ENCODE measurements at places on chromosomes 16 and 17. TPM values are rescaled to one million over a fixed set of nuclear protein-coding genes. Genes with fewer than 3 reads are reported as not detected.

DNA sequence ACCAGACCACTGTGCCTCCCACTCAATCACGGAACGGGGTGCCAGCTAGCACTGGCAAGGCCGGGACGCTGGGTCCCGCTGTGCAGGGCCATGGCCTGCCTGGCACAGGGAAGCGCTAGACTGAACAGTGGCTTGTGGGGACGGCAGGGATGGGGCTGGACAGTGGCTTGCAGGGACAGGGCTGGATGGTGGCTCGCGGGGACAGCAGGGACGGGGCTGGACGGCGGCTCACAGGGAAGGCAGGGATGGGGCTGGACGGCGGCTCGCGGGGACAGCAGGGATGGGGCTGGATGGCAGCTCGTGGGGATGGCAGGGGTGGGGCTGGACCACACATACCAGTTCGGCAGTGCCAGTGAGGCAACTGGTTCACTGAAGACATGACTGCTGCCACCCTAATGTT lies 32.6 kb downstream of the LMF1 start:
- DNase-seq, result no peak

DNA sequence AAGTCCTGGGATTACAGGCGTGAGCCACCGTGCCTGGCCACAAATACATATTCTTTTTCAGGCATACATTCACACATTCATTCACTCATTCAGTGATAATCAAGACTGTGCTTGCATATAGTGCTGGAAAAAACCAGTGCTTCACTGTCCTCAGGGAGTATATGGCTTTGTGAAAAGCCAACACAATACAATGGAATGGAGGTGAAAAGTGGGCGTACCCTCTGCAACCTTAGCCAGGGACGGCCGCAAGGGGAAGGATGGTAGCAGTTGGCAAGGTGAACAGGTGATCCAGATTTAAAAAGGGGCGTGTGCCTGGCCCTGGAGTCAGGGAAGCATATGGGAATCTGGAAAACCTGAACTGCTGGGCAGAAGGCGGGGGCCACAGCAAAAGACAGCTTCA lies 18.1 kb upstream of the GAN start:
- no peak for DNase-seq

DNA sequence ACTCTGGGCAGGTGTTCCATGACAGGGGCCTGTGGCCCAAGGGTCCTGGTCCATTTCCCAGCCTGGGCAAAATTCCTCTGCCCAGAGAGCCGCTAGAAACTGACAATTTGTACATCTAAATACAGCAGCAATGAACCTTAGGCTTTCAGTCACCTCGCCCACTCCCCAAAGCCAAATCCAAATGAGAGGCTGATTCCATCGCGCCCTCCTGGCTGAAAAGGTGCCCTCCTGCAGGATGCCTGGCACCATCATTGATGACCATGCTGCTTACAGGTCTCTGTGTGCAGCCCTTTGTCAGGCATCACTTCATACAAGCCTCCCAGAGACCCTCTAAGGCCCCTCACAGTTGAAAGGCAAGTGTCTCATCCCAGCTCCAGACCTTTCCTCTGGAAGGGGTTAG lies 114.7 kb downstream of the C16orf78 start:
- DNase-seq, result no peak

CCDC144A gene
- total RNA-seq, result 1.3 TPM

- peak; percentile 84 for DNase-seq
These were observed 90.5 kb downstream of the ADAMTS18 start for GRCh38 chr16:77344341-77344740.

- peak; percentile 52 for DNase-seq
These were observed 5.7 kb upstream of the CISD3 start for GRCh38 chr17:38724337-38724988.

SGCA gene
- 0.51 TPM for total RNA-seq

DNA sequence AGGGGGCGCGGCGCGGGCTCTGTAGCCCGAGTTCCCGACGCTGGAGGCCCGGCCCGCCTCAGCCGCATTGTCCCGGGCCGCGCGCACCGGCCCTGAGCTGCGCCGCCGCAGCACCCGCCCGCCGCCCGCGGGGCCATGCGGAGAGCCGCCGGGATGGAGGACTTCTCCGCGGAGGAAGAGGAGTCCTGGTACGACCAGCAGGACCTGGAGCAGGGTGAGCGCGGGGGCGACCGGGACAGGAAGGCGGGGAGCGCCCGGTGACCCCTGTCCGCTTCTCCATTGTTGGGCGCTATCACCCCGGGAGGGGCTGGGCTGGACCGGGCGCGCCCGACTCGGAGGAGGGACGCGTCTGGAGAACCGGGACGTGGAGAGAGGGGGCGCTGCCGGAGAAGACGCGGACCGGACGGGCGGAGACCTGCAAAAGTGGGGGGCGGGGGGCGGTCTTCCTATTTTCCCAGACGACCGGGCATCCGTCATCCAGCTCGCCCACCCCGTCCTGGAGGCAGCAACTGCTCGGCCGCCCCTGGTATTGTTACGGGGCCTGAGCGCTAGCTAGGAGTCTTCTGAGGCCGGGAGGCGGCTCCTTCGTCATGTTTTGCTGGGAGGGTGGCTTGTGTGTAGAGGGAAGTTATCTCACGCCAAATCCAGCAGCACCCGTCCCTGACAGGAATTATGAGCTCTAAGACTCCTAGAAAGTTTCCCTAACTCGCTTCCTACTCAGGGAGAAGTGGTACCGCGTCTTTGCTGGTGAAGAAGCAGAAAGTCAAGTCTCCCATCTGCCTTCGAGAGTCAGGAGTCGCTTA lies 678 bp downstream of the CDR2L start:
- DNase-seq, result peak; percentile 79

DNA sequence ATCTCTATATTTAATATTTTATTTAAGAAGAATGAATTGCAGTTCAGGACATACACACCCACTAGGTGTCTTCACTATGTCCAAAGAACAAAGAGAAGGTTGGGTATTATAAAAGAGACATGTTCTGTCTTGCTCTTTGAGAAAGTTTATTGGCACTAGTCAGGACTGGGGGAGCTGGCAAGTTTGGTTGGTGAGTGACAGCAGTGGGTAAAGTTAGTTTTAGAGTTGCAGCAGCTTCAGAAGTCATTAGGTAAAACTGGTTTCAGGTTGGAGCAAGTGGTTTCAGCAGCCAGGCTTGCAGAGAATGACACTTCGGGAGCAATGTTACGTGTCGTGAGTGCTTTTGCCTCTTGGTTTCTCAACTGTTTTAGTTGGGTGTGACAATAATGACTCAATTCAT lies 142.2 kb upstream of the HS3ST3A1 start:
- DNase-seq, result no peak

DNA sequence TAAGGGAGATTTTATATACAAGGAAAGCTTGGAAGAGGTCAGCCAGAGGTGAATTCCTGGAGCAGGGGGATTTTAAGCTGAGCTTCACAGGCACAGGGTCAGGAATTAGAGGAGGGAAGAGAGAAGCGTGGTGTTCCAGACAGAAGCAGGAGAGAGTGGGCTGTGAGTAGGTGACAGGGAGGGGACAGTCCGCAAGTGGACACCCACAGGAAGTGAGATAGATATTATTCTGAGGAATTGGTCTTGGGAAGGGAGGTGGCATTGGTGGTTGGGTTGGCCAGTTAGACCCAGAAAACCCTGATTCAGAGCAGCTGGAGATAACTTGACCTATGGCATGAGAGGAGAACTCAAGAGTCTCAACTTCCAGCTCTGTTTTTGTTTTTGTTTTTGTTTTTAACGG lies 14.7 kb downstream of the PHB1 start:
- DNase-seq, result no peak

GRCh38 chr16:24717411-24717810 lies 12.0 kb upstream of the TNRC6A start:
- no peak for DNase-seq

C17orf100 gene
- total RNA-seq, result 0.71 TPM

DNA sequence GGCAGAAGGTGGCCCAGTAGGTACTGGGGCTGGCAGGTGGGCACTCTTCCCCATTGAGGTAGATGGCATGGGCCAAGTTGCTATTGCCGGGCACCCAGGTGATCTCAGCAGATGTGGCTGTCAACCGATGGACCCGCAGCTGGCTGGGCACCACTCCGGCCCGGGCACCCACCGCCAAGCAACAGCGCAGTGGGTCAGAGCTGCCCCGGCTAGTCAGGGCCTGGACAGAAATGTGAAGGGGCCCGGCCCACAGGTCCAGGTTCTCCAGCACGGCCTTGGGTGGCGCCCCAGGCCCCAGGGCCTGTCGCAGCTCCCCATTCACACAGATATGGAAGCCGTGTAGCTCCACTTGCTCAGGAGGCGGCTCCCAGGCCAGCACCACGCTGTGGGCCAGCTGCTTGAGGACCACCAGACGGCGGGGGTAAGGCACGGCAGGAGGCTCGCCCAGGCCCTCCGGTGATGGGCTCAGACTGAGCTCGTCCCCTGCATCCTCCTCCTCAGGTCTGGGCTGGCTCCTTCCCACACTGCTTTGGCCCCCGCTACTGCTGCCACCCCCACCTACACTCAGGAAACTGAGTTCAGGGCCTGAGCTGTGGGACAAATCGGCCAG lies 16.5 kb downstream of the TSPOAP1 start:
- DNase-seq, result no peak

- DNase-seq, result no peak
These were observed 25.2 kb downstream of the TK2 start for GRCh38 chr16:66524601-66525164.

- no peak for DNase-seq
These were observed 31.4 kb downstream of the C16orf54 start for GRCh38 chr16:29714396-29714795.

FGF11 gene
- total RNA-seq, result 3.0 TPM

DNA sequence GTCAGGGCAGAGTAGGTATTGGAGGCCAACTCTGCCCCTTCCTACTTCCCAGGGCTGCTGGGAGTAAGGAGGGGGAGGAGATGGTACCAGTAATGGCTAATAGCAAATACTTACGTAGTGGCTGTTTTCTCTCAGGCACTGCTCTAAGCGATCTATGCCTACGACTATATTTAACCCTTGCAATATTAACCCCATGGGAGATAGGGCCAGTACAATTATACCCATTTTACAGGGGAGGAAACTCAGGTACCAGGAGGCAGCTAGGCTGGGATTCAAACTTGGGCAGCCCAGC lies 50.6 kb downstream of the RMI2 start:
- no peak for DNase-seq

- DNase-seq, result no peak
These were observed 7.3 kb downstream of the TADA2A start for GRCh38 chr17:37413875-37414519.

DNA sequence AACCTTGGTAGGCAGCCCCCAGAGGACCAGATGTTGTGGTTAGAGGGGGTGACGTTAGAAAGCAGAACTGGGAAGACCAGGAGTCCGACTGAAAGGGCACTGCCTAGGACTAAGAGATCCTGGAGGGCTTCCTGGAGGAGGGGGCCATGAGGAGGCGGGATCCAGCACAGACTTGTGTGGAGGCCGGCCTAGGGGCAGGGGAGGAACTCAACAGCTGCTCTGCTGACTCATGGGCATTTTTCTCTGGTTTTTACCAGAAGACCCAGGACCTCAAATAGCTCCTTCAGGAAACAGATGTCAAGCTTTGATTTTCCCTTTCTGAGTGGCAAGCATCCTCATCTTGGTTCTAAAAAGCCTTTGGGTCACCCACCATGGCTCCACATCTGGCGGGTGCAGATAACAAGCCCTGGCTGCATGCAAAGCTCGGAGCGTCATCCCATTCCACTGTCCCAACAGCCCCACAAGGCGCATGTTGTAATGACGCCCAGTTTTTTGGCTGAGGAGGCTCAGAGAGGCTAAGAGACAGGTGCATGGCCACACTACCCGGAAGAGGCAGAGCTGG lies 29.0 kb downstream of the IL21R start:
- no peak for DNase-seq

DNA sequence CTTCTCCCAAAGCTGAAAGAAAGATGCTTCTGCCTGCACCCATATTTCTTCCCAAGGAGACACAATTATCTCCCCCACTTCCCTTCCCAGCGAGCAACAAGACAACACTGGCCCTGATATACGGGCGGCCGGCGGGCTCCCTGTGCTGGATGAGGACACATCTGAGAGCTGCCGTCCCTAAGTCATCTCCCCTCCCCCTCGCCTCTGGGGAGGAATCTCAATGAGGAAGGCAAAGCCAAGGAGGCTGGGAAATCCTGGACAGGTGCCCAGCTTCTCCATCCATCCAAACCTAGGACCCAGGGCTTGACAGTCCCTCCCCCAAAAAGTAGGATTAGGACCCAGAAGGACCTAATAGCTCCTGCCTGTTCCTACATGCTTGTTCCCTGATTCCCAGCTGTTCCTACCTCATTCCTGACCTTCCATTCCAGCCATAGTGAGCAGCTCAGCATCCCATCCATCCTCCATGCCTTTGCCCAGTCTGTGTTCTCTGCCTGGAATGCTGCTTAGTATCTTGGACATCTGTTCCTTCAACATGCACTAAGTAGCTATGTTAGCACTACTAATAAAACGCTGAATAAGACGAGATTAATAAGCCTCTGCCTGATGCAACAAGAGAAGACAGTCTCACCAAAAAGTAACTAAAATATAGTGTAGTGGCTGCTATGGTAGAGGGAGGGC lies 167.9 kb downstream of the CCT6B start:
- DNase-seq, result no peak
